ENCODE measurements at places on chromosomes 11 and 22. TPM values are rescaled to one million over a fixed set of nuclear protein-coding genes. Genes with fewer than 3 reads are reported as not detected.

Gene RASD2
- total RNA-seq = 0.67 TPM

Gene OR52H1
- 0.47 TPM for total RNA-seq

Gene SLC22A9
- not detected for total RNA-seq

Gene BARX2
- 0.09 TPM for total RNA-seq

Gene CCDC89
- total RNA-seq = 0.71 TPM

Gene PRRG4
- total RNA-seq = 0.36 TPM

Gene ALDH3B1
- total RNA-seq = 1.2 TPM

Gene MOGAT2
- total RNA-seq = 0.48 TPM

Gene OPCML
- total RNA-seq = 1.5 TPM

Gene CNTF
- total RNA-seq = 1.3 TPM

Gene CNGA4
- total RNA-seq = not detected

Gene PRG3
- 0.44 TPM for total RNA-seq

Gene MYBPC3
- total RNA-seq = not detected

Gene CARNS1
- total RNA-seq = 0.25 TPM

Gene SLC7A4
- 1.3 TPM for total RNA-seq

Gene ATP6V1E1
- total RNA-seq = 85.5 TPM

Gene DGCR6
- 1.1 TPM for total RNA-seq

Gene KCNQ1
- 0.04 TPM for total RNA-seq

Gene LIF
- total RNA-seq = 10.9 TPM

Gene ARVCF
- 55.6 TPM for total RNA-seq

Gene CUL5
- total RNA-seq = 24.5 TPM

Gene MMP10
- total RNA-seq = not detected

Gene HTR3B
- 0.35 TPM for total RNA-seq

Gene OR52I1
- total RNA-seq = 0.49 TPM

Gene MPZL2
- total RNA-seq = 51.4 TPM

Gene SYCE3
- total RNA-seq = not detected

Gene RAG1
- total RNA-seq = 0.25 TPM

All from motor neuron (in vitro differentiated cells).